Osteoblast (primary cell): ENCODE measurements at places on chromosomes 5 and 9. TPM values are rescaled to one million over a fixed set of nuclear protein-coding genes. Genes with fewer than 3 reads are reported as not detected.
A peak's percentile ranks its signal among the peaks of the same experiment; 100 is the strongest.

DNA sequence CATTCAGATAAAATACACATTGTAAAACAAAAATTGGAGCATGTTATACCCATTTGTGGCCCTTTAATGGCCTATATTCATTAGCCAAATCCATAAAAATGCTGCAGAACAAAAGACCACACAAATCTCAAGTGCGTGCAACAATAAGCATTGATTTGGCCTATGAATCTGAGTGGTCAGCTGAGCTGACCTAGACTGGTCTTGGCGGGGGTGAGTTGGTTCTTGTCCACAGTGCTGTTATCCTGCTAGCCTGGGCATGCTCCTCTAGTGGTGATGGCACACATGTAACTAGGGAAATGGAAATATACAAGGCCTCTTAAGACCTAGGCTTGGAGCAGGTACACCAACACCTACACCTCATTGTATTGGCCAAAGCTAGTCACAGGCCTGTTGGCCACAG lies 122.2 kb upstream of the TBCA start:
- no peak overlapping the region for H3K4me3 ChIP-seq
- H3K27ac ChIP-seq, result no peak overlapping the region
- H3K4me1 ChIP-seq, result peaks cover 8% of the 10 kb centered on the region
- no peaks in the 10 kb centered on the region for H3K27me3 ChIP-seq

DNA sequence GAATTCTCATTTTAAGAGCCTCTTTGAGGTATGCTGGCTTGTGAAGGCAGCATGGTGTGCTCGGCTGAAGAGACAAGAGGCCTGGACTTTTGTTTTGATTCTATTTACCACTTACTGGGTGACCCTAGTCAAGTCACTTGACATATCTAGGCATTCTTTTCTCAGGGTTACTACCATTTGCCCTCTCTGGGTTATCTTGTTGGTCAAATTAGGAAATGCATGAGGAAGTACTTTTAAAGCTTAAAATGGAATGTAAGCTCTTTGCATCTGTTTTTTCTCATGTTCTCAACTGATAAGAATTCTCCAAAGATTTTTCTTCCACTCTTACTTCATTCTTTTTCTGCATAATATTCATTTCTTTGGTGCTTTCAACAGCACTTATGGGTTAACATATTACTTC lies 173.1 kb downstream of the PLK2 start:
- no peaks in the 10 kb centered on the region for H3K4me1 ChIP-seq
- DNase-seq, result no peak
- no peak overlapping the region for H3K4me3 ChIP-seq
- H3K27ac ChIP-seq, result no peak overlapping the region

GCNT4 gene
- 2.5 and 2.7 TPM in 2 replicates for total RNA-seq

SEMA4D gene
- 0.72 and 0.88 TPM in 2 replicates for total RNA-seq

GRCh38 chr5:82163452-82164175 lies 114.5 kb downstream of the RPS23 start:
- H3K36me3 ChIP-seq, result no peaks in the 10 kb centered on the region
- H3K27ac ChIP-seq, result peak overlapping the region; percentile 86
- DNase-seq, result no peak
- peaks cover 30% of the 10 kb centered on the region for H3K4me1 ChIP-seq
- H3K4me3 ChIP-seq, result peak overlapping the region; percentile 46

GRCh38 chr9:13431222-13431536 lies 151.7 kb upstream of the MPDZ start:
- no peak overlapping the region for H3K27ac ChIP-seq
- H3K36me3 ChIP-seq, result no peaks in the 10 kb centered on the region
- DNase-seq, result no peak

DNA sequence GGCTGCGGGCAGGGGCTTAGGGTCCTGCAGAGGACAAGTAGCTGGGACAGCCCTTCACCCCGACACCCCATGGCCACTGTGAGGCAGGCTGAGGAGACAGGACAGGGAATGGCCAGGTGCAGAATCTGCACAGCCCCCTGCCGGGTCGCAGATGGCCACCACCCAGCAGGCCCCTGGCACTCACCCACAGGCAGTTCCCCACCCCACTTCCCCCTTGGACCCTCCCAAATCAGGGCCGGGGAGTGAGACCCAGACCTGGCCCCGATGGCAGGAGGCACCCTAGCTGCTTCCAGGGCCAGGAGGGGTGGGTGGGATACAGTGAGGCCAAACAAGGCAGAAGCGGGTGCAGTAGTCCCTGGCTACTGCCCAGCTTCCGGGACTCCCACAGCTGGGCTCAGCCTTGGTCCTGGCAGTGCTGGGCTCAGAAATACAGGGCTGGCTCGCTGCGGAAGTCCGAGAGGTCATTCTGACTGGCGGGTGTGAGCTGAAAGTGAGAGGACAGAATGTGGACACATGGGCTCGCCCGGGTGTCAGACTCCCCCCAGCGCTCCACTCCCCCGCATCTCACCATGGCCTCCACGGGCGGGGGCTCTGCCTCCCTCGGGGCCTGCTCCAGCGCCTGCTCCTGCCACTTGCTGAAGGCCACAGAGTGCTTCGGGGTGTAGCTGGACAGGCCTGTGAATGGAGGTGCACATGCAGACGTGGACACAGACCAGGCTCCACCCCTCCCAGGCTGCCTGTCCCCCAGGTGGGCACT lies 3.4 kb downstream of the SSNA1 start:
- H3K4me3 ChIP-seq, result no peak overlapping the region
- no peak for DNase-seq

DNA sequence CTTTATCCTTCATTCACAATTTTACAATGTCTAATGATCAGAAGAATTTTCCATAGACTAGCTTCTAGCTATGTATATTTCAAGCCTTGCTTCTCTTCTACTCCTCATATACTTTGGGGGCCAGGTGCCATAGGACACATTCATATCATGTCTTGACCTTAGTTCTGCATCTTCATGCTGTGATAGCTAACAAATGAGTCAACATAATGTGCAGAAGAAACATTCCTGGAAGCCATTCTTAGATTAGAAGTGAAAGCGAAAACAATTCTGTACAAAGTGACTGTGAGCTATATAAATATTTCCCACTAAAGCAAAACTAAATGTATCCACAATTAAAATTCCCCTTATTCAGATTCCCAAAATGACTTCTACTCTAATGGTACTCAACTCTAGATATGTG lies 320.2 kb upstream of the NREP start:
- no peaks in the 10 kb centered on the region for H3K4me1 ChIP-seq
- H3K36me3 ChIP-seq, result no peaks in the 10 kb centered on the region
- no peak overlapping the region for H3K4me3 ChIP-seq
- no peaks in the 10 kb centered on the region for H3K27me3 ChIP-seq
- no peak overlapping the region for H3K27ac ChIP-seq

GRCh38 chr5:156274453-156274852 lies 52.5 kb upstream of the SGCD start:
- no peak overlapping the region for H3K27ac ChIP-seq
- no peaks in the 10 kb centered on the region for H3K36me3 ChIP-seq
- H3K4me1 ChIP-seq, result no peaks in the 10 kb centered on the region
- no peak for DNase-seq
- H3K4me3 ChIP-seq, result no peak overlapping the region

HACD4 gene
- total RNA-seq, result 6.8 and 8.3 TPM in 2 replicates

RBM18 gene
- total RNA-seq, result 10.0 and 10.9 TPM in 2 replicates

DNA sequence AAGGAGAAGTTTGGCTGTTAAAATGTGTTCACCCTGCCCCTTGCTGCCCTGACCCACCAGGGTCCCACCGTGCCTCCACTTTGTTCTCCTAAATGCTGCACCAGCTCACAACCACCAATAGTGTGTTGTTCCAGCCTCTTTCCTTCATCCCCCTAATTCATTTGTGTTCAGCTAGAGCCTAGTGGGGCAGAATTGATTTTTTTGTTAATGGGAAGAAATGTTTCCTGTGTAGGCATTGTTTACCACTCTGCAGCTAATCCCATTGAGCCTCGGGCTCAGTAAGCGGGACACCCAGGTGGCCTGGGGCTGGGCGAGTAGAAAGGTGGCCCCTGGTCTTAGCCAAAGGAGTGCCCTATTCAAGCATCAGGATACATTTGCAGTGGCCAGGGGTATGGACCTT lies 127.6 kb downstream of the MVB12B start:
- H3K4me3 ChIP-seq, result no peak overlapping the region
- H3K36me3 ChIP-seq, result no peaks in the 10 kb centered on the region
- DNase-seq, result no peak
- no peaks in the 10 kb centered on the region for H3K27me3 ChIP-seq
- no peak overlapping the region for H3K27ac ChIP-seq

FOXD4L4 gene
- total RNA-seq, result under 0.01 TPM in 2 replicates

DNA sequence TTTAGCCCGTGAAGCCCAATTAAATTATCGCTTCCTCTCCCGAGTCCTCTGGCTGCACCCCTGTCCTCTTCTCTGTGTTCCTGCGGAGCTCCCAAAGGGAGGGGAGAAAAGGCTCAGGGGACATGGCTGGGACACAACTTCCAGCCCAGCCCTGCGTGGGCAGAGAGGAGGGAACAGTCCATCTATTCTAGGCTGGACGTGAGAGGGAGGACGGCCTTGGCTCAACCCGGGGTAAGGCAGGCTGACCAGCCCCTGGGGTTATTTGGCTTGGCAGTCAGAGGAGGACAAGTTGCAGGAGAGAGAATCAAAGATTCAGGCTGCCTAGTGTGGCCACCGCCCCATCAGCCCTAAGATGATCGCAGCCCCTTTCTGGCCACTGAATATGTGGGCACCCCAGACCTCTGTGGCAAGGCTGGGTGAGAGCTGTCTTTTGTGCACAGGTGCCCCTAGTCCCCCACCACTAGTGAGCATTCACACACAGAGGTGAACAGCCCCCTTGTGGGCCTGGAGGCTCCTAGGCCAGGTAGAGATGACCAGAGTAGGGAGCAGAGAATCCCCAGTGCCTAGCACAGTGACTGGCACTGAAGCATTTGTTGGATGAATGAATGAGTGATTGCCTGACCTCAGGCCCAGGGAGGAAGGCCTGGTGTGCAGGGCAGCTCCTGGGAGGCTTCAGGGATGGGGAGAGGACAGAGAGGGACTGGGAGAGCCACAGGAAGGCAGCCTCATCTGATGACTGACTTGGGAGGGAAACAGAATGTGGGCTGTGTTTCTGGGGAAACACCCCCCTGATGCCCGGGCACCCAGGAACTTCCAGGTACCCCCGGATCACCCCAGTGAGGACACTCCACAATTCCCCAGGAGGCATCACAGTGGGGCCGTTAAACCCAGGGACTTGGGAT lies 133.9 kb downstream of the C9orf50 start:
- DNase-seq, result peak; percentile 98
- peaks cover 73% of the 10 kb centered on the region for H3K4me1 ChIP-seq
- H3K27me3 ChIP-seq, result no peaks in the 10 kb centered on the region
- H3K36me3 ChIP-seq, result no peaks in the 10 kb centered on the region
- peak overlapping the region; percentile 99 for H3K27ac ChIP-seq

TTC16 gene
- total RNA-seq, result under 0.01 TPM in 1 of 2 replicates, not detected in the other

TAF1L gene
- not detected in 2 replicates for total RNA-seq

DNA sequence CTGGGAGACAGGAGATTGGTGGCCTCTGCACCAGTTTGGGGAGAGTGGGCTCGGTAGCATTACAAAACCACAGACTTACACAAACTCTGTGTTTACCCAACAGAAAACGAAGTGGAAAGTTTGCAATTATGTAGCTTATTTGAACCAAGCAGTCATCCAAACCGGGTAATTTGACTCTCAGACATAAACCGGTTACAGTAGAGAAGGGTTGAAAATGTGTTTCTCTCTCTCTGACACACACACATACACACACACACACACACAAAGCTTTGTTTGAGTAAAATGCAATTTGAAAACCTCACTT lies 97.1 kb upstream of the ZNF608 start:
- H3K27me3 ChIP-seq, result no peaks in the 10 kb centered on the region
- no peak overlapping the region for H3K4me3 ChIP-seq
- DNase-seq, result peak; percentile 14
- H3K36me3 ChIP-seq, result no peaks in the 10 kb centered on the region
- no peaks in the 10 kb centered on the region for H3K4me1 ChIP-seq
- H3K27ac ChIP-seq, result no peak overlapping the region

GRCh38 chr5:153347611-153348010 lies 142.9 kb upstream of the GRIA1 start:
- no peak overlapping the region for H3K27ac ChIP-seq
- H3K4me3 ChIP-seq, result no peak overlapping the region
- H3K27me3 ChIP-seq, result no peaks in the 10 kb centered on the region
- DNase-seq, result no peak
- H3K36me3 ChIP-seq, result no peaks in the 10 kb centered on the region

GRCh38 chr9:114914139-114914538 lies 16.3 kb downstream of the TNFSF8 start:
- no peak overlapping the region for H3K4me3 ChIP-seq
- peaks cover 26% of the 10 kb centered on the region for H3K27me3 ChIP-seq
- H3K4me1 ChIP-seq, result peaks cover 10% of the 10 kb centered on the region
- H3K36me3 ChIP-seq, result no peaks in the 10 kb centered on the region
- DNase-seq, result no peak

- H3K27me3 ChIP-seq, result no peaks in the 10 kb centered on the region
- H3K27ac ChIP-seq, result peak overlapping the region; percentile 1
- H3K4me3 ChIP-seq, result no peak overlapping the region
- no peaks in the 10 kb centered on the region for H3K36me3 ChIP-seq
These were observed 155.6 kb upstream of the PANK3 start for GRCh38 chr5:168734620-168735300.
